ENCODE measurements at places on chromosomes 11 and 22. TPM values are rescaled to one million over a fixed set of nuclear protein-coding genes. Genes with fewer than 3 reads are reported as not detected.

Gene MIOX
- total RNA-seq, result not detected

Gene TSGA10IP
- total RNA-seq, result not detected

Gene AP5B1
- total RNA-seq, result 6.9 TPM

Gene OR8A1
- not detected for total RNA-seq

Gene APOA4
- not detected for total RNA-seq

Gene SYT13
- total RNA-seq, result 0.30 TPM

Gene SYCE3
- total RNA-seq, result not detected

Gene SLC2A11
- 4.2 TPM for total RNA-seq

Gene ZP1
- total RNA-seq, result 0.49 TPM

Gene BDNF
- total RNA-seq, result 2.9 TPM

Gene RAB36
- total RNA-seq, result 2.3 TPM

Gene HEPN1
- not detected for total RNA-seq

Gene OR2AT4
- total RNA-seq, result not detected

Gene DERL3
- total RNA-seq, result 0.49 TPM

Gene WNT11
- 33.0 TPM for total RNA-seq

Gene INTS4
- 43.2 TPM for total RNA-seq

Gene TTC38
- 16.1 TPM for total RNA-seq

Gene C11orf68
- 13.6 TPM for total RNA-seq

Gene KIAA0930
- total RNA-seq, result 32.1 TPM

Gene TPBGL
- total RNA-seq, result not detected

Gene SAA1
- not detected for total RNA-seq

Gene OR51E2
- total RNA-seq, result 0.10 TPM

Gene TRPM5
- total RNA-seq, result under 0.01 TPM

Gene C22orf42
- not detected for total RNA-seq

All from skin of body (tissue), 3 donors.